Tibial nerve (tissue), 4 donors: ENCODE measurements at places on chromosomes 2 and 18. TPM values are rescaled to one million over a fixed set of nuclear protein-coding genes. Genes with fewer than 3 reads are reported as not detected.

DNA sequence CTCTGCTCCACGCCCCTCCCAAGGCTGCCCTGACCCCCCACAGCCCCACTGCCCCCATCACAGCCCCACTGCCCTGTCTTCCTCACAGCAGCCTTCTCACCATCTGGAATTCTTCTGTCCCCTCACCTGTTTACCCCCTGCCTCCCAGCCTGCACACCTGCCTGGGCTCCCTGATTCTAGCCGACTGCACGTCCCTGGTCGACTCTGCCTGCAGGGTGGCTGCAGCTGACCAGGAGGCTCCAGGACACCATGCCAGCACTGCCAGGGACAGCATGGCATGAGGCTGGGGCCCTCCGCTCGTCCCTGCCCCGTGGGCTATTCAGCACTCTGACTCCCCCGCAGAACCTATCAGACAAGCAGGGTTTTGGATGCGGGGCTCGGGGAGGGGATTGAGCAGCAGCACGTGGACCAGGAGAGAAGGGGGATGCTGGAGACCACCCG, 254.1 kb downstream of the HDAC4 start:
- DNase-seq = no peak

DNA sequence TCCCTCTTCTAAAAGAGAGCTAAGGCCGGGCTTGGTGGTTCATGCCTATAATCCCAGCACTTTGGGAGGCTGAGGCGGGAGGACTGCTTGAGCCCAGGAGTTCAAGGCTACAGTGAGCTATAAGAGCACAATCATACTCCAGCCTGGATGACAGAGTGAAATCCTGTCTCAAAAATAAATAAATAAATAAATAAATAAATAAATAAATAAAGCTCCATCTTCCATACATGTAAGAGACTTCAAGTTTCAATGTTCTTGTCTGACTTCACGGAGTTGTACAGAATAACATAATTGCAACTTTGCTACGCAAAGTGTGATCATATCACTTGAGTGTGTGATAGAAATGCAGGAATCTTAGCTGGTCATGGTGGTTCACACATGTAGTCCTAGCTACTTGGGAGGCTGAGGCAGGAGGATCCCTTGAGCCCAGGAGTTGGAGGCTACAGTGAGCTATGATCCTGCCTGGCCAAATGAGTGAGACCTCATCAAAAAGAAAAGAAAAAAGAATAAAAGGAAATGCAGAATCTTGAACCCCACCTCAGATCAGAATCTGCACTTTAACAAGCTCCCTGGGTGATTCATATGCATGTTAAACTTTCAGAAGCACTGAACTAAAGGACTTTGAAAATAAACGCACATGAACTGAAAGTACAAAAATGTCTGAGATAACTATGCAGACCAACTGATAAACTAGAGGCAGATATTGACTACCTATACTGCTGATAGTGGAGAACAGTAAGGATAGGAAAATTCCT, 123.7 kb upstream of the SP3 start:
- DNase-seq = no peak

GRCh38 chr2:19815746-19816145, 86.0 kb downstream of the TTC32 start:
- DNase-seq = no peak

DNA sequence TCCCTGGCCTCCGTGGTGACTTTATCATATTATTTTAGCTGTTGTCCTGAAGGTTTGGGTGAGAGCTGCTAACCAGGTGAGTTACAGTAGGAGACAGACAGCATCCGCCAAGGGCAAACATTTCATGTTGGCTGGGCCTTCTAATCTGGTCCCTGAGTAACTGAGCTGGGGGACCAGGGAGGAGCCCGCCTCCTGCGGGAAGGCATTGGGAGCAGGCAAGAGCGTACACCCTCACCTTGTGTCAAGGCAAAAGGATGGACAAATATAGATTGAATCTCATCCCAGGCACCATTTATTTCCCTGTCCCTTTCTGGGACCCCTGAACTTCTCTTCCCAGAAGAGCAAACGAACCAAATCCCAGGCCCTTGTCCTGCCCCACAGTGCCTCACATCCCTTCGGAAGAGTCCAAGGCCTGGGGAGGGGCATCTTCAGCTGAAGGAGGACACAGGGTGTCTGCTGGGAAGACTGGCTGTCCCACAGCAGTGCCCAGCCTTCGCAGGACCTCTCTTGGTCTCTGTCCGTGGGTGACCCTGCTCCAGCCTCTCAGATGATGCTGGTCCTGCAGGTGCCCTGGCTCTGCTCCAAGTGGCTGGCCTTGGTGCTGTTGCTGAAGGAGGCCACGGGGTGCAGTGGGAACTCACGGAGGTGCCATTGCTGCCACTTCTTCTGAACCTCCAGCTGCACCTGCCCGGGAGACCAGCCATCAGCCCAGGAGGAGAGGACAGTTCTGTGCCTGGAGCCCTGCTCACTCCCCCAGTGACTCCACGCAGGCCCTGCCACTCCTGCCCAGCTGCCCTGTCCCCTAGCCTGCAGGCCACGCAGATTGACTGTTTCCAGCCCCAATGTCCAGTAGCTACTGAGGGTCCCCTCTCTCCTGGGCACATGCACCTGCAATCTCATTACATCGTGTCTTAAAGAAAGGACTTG, 8.2 kb downstream of the TMEM37 start:
- DNase-seq = no peak

GRCh38 chr2:104841744-104842143, 12.2 kb upstream of the POU3F3 start:
- DNase-seq = no peak

GRCh38 chr2:28360718-28361293, 31.9 kb upstream of the FOSL2 start:
- no peak for DNase-seq

GRCh38 chr2:216044883-216045486, 31.6 kb upstream of the MREG start:
- no peak for DNase-seq

GRCh38 chr2:166373105-166373504, 2.6 kb downstream of the SCN9A start:
- DNase-seq = no peak

- DNase-seq = no peak
Measured at GRCh38 chr2:60838481-60838880, 42.9 kb upstream of the REL start.

TBR1 gene
- total RNA-seq = not detected

AMMECR1L gene
- 12.9 TPM for total RNA-seq

NR4A2 gene
- 31.5 TPM for total RNA-seq

CYS1 gene
- total RNA-seq = 10.5 TPM

MEP1B gene
- not detected for total RNA-seq

ERFE gene
- not detected for total RNA-seq

SOWAHC gene
- total RNA-seq = 24.9 TPM

HMSD gene
- total RNA-seq = not detected
